Stimulated activated CD4-positive, alpha-beta T cell treated with anti-CD3 and anti-CD28 coated beads, Interleukin-4, amount 100 ng/mL, for 4 hours (primary cell): ENCODE measurements at places on chromosomes 6 and 20.

- no peak for DNase-seq
Observed at GRCh38 chr20:48630342-48631075, 197.3 kb downstream of the PREX1 start.

- DNase-seq: no peak
Observed at GRCh38 chr6:162157167-162157870, 570.2 kb downstream of the PRKN start.

- DNase-seq: no peak
Observed at GRCh38 chr6:146050168-146050567, 21.3 kb downstream of the GRM1 start.

- no peak for DNase-seq
Observed at GRCh38 chr6:134707342-134708031, 242.4 kb downstream of the ALDH8A1 start.

- no peak for DNase-seq
Observed at GRCh38 chr6:56891754-56892153, 63.2 kb upstream of the BEND6 start.

DNA sequence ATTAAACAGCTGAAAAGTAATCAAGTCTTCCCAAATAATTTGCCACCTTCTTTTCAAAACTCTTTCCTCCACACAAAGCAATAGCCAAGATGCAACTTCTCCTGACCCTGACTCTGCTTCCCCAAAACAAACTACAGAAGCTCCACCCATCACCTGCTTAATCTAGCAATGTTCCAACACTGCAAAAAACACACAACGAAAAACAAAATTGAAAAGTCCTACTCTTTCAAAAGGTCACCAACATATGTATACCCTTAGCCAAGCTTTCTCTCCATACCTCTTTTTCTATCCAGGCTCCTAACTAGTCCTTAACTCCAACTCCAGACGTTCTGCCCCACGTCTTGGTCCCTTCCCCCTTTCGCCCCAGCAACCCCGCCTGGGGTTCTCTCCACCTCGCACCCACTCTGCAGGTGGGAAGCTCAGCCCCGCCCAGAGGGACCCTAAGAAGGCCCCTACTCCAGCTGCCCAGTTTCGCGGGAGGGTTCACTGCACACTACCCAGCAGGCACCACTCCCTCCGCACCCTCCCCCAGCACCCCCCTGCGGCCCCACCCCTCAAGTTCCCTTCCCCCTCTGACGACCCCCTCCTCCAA is 717 bp downstream of the CSNK2A1 start:
- DNase-seq: peak; percentile 8

GRCh38 chr6:10405513-10405900 is 9.4 kb downstream of the TFAP2A start:
- DNase-seq: no peak

DNA sequence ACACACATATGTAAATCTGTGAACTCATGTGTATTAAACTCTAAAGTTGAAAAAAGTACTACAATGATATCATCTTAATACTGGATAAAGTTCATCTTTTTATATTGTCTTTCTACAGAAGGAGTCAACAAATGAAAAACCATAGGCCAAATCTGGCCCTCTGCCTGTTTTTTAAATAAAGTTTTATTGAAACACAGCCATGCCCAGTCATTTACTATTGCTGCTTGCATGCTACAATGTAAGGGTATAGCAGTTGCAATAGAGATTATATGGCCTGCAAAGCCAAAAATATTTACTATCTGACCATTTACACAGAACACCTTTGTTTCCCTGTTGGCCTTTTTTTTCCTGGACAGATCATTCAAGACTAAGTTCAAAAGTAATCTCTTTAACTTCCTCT is 374.6 kb upstream of the ARID1B start:
- DNase-seq: no peak

- no peak for DNase-seq
Observed at GRCh38 chr20:47136782-47137181, 219.7 kb downstream of the ZMYND8 start.

GRCh38 chr20:46631874-46632446 is 19.3 kb downstream of the SLC13A3 start:
- no peak for DNase-seq

DNA sequence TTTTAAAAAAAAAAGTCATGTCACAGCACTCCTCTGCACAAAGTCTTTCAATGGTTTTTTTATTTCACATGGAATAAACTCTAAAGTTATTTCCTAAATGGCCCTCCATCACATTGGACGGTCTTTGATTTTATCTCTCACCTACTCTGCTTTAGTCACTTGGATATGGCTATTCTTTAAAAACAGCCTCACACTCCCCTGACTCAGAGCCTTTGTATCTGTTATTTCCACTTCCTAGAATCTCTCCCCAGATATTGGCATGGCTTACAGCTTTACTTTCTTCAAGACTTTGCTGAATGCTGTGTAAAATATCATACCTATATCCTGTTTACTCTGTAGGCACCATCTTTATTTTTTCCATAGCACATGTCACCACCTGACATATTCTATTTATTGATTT is 194.7 kb upstream of the MCHR2 start:
- no peak for DNase-seq

GRCh38 chr6:13765570-13765969 is 48.8 kb downstream of the MCUR1 start:
- no peak for DNase-seq

DNA sequence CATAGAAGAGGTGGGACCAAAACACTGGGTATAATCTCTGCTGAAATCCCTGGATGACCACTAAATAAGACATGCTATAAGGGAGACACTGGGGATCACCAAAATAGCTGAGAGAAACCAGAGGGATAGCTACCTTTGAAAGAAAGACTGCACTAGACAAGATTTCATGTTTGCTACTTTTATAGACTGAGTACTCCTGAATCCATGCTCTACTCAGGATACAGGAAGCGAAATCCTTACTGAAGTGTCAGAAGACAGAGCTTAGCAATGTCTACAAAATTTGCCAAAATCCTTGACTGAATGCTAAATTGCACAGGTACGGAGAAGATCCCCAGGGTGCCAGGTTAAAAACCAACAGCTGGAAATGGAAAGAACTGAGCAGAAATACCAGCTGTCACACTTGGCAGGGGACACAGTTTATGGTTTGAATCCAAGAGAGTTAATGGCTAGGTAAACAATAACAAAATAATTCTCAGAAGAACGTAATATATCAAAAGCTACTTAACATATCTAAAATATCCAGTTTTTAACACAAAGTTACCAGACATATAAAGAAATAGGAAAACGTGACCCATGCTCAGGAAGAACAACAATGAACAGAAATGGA is 125.4 kb downstream of the MAN1A1 start:
- DNase-seq: no peak

GRCh38 chr6:29907637-29908340 is 34.5 kb upstream of the HLA-A start:
- no peak for DNase-seq

DNA sequence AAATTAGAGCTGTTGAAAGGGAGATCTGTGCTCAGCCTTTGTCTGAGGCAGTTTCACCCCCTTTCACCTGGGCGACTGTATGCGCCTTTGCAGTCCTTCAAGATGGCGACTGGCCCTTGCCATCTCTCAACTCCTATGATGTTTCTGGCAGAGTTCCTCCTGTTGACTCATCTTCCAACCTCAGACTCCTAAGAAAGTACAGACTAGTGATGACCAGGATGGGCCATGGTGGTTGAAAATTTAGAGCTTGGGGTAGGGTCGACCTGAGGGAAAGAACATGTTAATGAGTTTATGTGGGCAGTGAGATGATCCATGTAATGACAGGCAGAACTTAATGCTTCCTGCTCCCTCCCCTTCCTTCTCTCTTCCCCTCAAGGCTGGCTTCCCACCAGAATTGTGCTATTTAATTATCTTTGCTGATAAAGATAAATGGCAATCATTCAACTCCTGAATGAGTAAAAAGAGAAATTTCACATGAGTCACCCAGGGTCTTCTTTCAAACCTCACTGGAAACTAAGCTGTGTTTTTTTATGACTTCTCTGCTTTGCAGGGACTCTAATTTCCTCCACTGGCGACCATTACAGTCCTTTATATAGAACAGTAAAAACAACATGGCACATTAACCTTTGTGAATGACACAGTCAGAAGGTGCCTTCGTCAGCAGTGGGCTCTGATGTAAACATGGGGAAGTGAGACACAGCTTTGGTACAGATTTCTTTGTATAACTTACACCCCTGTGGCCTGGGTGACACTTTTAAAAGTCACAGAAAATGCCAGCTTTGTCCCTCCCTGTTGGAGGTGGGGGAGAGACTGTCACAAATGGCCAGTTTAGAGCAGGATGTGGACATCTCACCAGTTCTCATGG is 103.5 kb downstream of the SCP2D1 start:
- no peak for DNase-seq

DNA sequence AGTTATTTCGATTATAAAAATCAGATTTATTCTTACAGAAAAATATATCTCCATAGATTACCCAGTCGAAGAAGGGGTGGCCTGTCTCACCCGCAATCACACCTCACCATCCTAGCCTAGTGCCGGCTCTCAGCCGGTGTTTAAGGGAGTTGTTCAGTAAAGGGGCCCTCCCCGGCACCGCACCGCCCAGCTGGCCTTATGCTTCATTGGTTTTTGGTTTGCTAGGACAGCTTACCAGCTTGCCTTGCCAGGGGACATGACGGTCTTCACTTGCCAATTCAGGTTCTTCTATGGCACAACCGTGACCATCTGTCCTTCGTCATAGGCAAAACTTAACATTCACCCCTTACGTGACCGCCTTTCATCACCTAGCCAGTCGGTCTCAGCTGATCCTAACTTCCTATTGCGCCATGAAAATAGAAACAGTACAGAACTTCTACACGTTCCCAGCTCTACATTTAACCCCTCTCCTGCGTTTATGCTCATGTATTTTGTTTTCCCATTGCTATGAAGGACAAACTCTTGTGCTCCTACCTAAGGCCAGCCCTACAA is 44.7 kb upstream of the SLC22A16 start:
- no peak for DNase-seq

- DNase-seq: no peak
Observed at GRCh38 chr6:162195441-162195840, 532.1 kb downstream of the PRKN start.

DNA sequence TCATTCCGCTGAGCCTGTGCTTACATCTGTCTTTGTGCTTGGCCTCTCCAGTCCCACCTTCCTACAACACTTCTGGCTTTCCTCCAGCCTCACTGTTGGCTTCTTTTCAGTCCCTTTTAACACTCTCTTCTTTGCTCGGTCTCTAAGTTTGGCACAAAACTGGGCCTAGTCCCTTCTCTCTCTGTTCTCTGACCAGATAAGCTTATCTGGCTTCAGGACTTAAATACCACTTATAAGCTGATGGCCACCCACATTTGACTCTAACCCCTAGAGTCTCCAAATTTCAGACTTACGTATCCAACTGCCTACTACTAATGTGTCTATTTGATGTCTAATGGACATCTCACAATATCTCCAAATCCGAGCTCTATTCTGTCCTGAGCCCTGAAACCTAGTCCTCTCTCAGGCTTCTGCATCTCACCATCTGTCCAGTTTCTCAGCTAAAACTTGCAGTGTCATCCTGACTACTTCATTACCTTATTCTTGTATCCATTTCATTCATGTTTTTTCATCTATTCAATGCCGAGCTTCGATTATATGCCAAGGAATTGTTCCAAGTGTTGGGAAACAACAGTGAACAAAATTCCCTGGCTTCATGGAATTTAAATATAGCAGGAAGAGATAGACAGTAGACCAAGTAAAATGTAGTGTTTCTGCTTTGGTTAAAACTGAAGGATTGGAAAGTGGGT is 40.1 kb downstream of the TBPL1 start:
- DNase-seq: no peak

- DNase-seq: no peak
Observed at GRCh38 chr6:136947037-136947436, 24.9 kb downstream of the SLC35D3 start.

GRCh38 chr6:36383606-36384005 is 3.9 kb downstream of the ETV7 start:
- peak; percentile 44 for DNase-seq

DNA sequence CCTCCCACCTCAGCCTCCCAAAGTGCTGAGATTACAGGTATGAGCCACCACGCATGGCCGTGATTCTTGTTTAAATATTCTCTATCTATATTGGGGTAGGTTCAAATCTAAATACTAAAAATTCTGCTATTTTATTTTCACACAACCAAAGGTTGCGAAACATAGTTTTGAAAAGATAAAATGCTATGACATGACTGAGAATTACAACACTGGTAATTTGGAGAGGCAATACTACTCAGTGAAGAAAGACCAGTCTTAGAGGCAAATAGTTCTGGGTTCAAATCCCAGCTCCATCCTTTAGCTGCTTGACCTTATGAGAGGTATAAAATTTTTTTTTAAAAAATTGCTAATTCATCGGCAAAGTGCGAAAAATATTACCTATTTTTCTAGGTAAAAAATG is 137.0 kb upstream of the PREP start:
- DNase-seq: no peak

GRCh38 chr6:3222506-3223038 is 4.9 kb downstream of the TUBB2B start:
- no peak for DNase-seq

- no peak for DNase-seq
Observed at GRCh38 chr6:88367248-88367647, 201.1 kb upstream of the CNR1 start.

DNA sequence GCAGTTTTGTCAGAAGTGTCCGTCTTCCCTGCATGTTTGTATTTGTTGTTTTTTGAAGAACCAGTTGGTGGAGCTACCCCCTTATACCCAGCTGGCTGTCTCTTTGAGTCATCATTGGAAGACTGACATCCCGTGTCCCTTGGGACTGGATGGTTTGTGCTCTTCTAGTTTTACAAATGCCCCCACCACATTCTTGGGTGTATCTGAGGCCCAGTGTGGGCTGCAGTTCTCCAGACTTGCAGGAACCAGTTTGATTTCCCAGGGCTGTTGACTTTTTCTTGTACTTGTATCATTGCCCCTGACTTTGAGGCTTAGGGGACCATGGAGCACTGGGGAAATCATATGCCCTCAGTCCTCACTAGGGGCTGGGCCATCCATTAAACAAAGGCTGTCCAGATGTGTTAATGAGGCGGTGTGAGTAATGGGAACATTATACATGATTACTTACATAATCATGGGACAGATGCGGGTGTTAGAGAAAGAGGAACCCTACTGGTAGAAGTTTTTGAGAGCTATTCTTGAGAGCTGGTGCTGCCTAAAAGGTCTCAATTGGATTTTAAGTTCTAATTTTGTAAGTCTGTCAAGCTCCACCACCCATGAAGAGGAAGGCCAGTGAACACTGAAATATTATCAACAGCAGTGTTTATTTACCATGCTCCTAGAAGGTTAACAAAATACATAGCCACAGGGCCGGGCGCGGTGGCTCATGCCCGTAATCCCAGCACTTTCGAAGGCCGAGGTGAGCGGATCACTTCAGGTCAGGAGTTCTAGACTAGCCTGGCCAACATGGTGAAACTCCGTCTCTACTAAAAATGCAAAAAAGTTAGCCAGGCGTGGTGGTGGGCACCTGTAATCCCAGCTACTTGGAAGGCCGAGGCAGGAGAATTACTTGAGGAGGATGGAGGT is 8.5 kb downstream of the JARID2 start:
- no peak for DNase-seq

- no peak for DNase-seq
Observed at GRCh38 chr6:12716298-12716916, at the start of gene PHACTR1. PHACTR1 (plus strand) TSS chr6:12716767.

GRCh38 chr20:7196481-7196880 is 429.0 kb downstream of the BMP2 start:
- DNase-seq: no peak
